ENCODE measurements at places on chromosomes 2 and 18. TPM values are rescaled to one million over a fixed set of nuclear protein-coding genes. Genes with fewer than 3 reads are reported as not detected.

MAP4K4 gene
- total RNA-seq, result 83.3 TPM

CYBRD1 gene
- total RNA-seq, result 361 TPM

MOGAT1 gene
- total RNA-seq, result not detected

LGALSL gene
- total RNA-seq, result 13.8 TPM

HOXD13 gene
- total RNA-seq, result 0.21 TPM

CLIP4 gene
- 98.6 TPM for total RNA-seq

COL3A1 gene
- 81.3 TPM for total RNA-seq

DSG1 gene
- not detected for total RNA-seq

WDR75 gene
- 35.7 TPM for total RNA-seq

NAGK gene
- total RNA-seq, result 40.6 TPM

CCBE1 gene
- 1.0 TPM for total RNA-seq

CSRNP3 gene
- total RNA-seq, result 5.5 TPM

SLC9A4 gene
- 0.30 TPM for total RNA-seq

NT5DC4 gene
- total RNA-seq, result not detected

TOGARAM2 gene
- 28.4 TPM for total RNA-seq

KIF1A gene
- 41.2 TPM for total RNA-seq

EHBP1 gene
- total RNA-seq, result 195 TPM

FABP1 gene
- total RNA-seq, result not detected

DOK6 gene
- total RNA-seq, result 6.8 TPM

INHA gene
- total RNA-seq, result not detected

IL1RL2 gene
- 0.30 TPM for total RNA-seq

SGPP2 gene
- total RNA-seq, result not detected

OSR1 gene
- total RNA-seq, result 22.7 TPM
